ENCODE measurements at places on chromosomes 6 and 20.

DNA sequence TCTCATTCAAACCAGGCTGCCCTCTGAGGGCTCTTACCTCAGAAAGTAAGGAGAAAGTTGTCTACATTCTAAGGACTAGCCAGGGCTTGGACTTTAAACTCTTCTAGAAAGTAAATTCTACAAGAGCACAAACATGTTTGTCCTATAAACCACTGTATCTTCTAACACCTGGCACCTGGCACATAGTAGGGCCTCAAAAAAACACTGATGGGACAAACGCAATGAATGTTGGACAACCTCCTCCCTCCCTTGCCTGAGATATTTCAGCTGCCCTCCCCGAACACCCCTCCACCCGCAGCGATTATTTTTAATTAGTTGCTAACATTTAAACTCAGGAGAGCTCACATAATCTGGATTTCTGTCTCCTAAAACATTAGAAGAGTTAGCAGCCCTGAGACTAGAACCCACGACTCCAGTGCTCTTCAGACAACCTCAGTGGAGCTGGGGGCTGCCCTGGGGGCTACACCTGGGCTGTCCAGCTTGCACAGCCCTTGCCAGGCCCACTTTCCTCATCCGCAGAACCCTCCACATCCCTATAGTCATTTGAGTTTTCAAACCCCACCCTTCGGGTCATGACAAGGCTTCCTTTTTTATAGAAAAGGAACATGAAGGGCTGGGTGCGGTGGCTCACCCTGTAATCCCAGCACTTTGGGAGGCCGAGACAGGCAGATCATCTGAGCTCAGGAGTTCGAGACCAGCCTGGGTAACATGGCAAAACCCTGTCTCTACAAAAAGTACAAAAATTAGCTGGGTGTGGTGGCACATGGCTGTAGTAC, 4.9 kb downstream of the HCK start:
- no peak for DNase-seq

DNA sequence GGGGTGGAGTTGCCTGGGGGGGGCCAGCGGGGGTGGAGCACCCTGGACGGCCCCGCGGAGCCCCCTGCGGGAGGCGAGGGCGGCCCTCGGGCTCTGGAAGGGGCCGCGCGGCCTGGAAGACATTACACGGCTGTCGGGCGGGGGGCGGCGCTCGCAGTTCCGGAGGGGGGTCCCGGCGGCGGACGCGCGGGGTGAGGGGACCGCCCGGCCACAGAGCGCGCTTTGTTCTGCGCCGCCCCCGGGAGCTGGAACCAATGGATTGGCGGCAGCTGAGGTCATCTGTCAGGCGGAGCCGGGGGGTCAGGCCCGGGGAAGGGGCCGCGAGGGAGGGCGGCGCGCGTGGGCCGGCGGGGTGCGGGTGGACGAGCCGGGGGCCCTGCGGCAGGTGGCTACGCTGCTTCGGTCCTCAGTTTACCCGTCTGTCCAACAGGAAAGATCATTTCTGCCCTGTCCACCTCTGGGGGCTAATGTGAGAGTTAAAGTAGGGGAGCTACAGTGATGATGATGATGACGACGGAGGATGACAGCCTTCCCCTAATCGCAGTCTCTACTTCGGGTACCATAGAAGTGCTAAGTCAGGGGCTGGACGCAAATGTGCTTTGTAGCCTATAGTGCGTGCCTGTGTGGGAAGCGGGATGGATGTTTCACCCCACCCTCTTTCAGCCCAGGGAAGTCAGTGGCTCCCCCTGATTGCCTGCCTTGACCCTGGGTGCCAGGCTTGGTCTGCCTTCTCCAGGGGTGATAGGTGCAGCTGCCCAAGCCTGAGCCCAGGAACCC, 10.4 kb downstream of the SRXN1 start:
- peak; percentile 28 for DNase-seq

DNA sequence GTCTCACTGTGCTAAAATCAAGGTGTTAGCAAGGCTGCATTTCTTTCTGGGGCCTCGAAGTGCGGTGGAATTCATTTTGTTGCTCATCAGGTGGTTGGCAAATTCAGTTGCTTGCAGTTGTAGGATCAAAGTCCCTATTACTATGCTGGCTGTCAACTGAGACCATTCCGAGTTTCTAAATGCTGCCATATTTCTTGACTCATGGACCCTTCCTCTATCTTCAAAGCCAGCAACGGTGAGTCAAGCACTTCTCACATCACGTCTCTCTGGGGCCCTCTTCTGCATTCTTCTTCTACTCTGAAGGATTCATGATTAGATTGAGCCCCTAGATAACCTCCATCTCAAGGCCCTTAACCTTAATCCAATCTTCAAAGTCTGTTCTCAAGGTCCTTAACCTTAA, 619.7 kb downstream of the HACE1 start:
- DNase-seq: no peak

GRCh38 chr6:21271428-21272155, 322.0 kb upstream of the SOX4 start:
- DNase-seq: no peak

- DNase-seq: no peak
These were observed 13.1 kb upstream of the FNDC1 start for GRCh38 chr6:159156089-159156488.

DNA sequence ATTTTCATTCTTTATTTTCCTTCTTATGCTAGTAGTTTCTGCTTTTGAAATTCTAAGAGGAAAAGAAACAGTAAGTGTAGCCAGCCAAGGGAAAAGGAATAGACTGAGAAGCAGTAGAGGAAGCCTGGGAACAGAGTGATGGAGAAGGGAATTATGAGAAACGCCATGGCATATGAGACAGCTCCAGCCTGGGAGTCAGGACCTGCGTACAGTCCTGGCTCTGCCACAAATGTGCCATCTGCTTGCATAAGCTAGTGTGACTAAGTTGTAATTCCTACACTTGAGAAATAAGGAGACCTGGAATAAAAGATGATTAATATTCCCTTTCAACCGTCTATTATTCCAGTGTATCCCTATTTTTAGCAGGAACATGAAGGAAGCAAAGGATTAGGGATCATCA, 47.5 kb downstream of the OSTM1 start:
- DNase-seq: no peak

GRCh38 chr6:70956451-70957283, at the start of gene B3GAT2:
TSS of gene B3GAT2 (minus strand) at chr6:70957060. CDS start at chr6:70956429, 631 bp downstream.
- DNase-seq: peak; percentile 5

DNA sequence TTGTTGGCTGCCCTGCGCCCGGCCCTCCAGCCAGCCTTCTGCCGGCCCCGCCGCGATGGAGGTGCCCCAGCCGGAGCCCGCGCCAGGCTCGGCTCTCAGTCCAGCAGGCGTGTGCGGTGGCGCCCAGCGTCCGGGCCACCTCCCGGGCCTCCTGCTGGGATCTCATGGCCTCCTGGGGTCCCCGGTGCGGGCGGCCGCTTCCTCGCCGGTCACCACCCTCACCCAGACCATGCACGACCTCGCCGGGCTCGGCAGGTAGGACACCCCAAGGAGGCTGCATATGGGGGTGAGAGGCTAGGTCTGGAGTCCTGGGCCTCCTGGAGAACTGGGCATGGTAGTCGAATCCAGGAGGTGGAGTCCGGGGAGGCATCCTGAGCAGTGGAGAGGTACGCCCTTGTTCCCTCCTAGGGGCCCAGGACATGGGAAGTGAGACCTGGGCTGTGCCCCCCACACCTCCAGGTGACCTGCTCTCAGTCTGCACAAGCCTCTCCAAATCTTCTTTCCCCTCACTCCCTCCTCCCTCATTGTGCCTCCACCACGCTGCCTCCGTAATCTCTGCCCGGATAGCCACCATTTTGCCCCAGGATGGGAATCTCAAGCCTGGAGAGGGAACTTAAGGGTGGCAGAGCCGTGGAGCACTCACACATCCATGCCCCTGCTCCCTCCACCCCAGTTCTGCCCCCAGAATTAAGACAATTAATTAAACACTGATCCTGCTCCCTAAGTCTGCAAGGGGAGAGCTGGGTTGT, 541 bp downstream of the CDC25B start:
- no peak for DNase-seq

- no peak for DNase-seq
These were observed 55.9 kb downstream of the ATXN1 start for GRCh38 chr6:16705081-16705993.

DNA sequence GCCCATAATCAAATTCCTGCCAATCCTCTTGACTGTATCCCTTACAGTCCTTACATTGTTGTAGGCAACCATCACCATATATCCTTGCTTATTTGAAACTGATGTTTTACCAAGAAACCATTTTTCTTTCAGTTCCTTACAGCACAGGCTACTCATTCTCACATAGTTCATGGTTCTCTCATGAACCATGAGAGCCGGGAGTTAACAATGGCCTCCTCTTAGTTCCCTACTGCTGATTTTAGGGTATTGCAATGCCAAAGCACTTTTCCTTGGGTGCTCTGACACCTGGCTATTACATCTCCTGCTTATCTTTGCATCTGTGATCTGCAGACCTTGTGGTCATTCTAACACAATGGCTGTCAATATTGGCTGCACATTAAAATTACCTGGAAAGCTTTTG, 133.4 kb downstream of the MYB start:
- no peak for DNase-seq

DNA sequence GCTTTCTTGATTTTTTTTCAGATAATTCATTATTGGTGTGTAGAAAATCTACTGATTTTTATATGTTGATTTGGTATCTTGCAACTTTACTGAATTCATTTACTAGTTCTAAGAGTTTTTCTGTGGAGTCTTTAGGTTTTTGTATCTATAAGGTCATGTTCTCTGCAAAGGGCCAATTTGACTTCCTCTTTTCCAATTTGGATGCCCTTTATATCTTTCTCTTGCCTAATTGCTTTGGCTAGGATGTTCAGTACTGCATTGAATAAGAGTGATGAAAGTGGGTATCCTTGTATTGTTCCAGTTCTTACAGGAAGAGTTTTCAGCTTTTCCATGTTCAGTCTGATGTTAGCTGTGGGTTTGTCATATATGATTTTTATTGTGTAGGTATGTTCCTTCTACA, 14.4 kb upstream of the NKX2-4 start:
- DNase-seq: no peak

GRCh38 chr6:150767571-150768018, 97.9 kb upstream of the MTHFD1L start:
- peak; percentile 42 for DNase-seq

DNA sequence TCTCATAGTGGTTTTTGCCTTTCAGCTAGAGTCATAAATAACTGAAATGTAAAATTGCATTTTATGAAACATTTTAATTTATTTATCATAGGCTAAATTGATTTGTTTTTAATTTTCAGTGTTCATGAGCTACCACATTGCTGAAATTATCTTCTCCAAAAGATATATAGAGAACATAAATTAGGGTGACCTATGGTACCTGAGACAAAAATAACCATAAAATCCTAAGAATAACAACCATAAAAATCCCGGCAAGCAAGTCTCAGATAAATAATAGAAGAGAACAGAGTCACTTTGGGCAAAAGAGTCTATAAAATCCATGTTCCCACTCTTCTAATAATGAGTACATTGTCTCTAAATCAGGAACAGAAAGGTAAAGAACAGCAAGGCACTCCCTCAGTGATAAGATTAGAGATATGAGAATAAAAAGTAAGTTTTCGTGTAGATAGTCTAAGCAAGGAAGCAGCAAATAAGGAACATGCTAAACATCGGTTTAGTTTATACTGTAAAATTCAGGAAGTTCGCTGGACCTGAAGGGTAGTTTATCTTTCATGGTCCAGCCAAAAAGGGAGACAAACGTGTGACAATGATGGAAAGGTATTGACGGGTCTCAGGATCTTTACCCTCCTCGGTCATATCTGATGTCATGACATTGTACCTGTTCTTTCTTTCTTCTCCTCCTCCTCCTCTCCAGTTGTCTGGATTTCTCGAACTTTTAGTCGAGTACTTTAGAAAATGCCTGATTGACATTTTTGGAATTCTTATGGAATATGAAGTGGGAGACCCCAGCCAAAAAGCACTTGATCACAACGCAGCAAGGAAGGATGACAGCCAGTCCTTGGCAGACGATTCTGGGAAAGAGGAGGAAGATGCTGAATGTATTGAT, 117.6 kb downstream of the TMEM242 start:
- no peak for DNase-seq

- DNase-seq: no peak
These were observed 142.1 kb downstream of the MYB start for GRCh38 chr6:135323202-135323668.

DNA sequence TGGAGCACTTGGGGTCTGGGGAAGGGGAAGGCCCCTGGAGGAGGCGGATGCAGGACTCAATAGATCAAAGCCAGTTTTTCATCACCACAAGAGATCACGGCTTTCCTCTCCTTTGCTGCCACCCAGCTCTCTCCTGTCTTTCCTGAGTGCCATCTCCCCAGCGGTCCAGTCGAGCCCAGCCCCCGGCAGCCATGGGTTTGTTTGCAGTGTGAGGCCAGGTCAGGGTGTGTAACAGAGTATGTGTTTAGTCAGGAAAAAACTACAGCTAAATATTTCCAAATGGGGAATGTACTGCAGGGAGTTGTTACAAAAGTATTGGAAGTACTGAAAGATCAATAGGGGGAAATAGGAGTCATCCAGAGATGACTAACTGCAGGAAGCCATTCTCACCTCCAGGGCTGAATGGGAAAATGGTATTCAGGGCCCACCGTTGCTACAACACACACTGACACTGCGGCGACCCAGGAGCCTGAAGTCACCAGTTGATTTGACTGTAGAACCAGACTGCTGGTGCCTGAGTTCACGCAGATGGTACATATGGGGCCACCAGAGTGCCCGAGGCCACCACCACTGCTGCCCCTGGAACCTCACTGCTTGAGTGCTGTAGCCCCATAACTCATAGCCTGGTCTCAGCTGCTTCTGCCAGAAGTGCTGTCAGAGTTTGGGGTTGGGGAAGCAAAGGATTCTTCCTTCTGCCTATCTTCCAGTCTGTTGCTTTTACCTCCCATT, 23.6 kb upstream of the FANCE start:
- no peak for DNase-seq

GRCh38 chr20:48223715-48224114, 438.4 kb upstream of the SULF2 start:
- DNase-seq: no peak

DNA sequence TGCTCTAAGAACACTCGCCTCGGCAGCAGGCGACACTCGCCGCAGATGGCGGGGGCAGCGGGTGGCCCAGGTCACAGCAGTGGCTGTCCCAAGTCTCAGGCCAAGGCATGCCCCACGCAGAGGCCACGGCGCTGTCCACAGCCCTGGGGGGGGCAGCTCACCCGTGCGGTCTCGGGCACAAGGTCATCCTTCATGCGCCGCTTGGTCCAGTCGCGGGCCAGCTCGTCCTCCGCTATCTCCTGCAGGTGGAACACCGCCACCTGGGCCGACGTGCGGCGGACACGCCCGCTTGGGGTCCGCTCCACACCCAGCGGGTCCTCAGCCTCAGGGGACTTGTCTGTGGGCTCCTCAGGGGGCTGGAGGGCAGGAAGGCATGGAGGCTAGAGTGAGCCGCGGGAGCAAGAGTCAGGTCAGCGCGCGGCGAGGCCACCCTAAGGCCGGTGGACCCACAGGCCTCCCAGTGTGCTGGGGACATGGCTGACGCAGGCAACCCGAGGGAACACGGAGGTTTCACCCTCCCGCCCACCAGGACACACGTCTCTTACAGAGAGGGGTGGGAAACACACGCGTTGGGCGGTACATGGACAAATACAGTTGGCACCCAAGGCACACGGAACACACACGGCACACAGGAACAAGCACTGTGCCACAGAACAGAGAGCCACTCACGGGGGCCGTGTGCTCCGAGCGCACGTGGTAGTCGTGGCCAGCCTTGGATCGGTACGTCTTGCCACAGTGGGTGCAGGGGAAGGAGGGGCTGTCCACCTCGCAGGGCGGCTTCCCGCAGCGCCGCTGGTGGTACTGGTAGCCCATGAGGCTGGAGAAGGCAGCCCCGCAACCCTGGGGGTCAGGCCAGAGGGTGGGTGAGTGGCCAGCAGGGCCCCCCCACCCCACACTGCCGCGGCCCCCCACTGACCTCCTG, 6.5 kb upstream of the UCKL1 start:
- no peak for DNase-seq

- DNase-seq: no peak
These were observed 41.8 kb upstream of the SAYSD1 start for GRCh38 chr6:39156801-39157200.

Data from thyroid gland (tissue), 4 donors.